Stimulated activated CD4-positive, alpha-beta T cell treated with anti-CD3 and anti-CD28 coated beads, Interleukin-1b, Interleukin-23, amount 100 ng/mL, for 24 hours (primary cell): ENCODE measurements at places on chromosomes 6 and 20.
A peak's percentile ranks its signal among the peaks of the same experiment; 100 is the strongest.

- no peak for DNase-seq
These were observed 19.4 kb downstream of the DSTN start for GRCh38 chr20:17589161-17589834.

- DNase-seq, result no peak
These were observed 6.8 kb upstream of the TULP1 start for GRCh38 chr6:35519313-35520015.

GRCh38 chr6:25315194-25316177 lies 36.3 kb downstream of the CARMIL1 start:
- no peak for DNase-seq

GRCh38 chr20:5401277-5401875 lies 84.6 kb upstream of the PROKR2 start:
- no peak for DNase-seq

DNA sequence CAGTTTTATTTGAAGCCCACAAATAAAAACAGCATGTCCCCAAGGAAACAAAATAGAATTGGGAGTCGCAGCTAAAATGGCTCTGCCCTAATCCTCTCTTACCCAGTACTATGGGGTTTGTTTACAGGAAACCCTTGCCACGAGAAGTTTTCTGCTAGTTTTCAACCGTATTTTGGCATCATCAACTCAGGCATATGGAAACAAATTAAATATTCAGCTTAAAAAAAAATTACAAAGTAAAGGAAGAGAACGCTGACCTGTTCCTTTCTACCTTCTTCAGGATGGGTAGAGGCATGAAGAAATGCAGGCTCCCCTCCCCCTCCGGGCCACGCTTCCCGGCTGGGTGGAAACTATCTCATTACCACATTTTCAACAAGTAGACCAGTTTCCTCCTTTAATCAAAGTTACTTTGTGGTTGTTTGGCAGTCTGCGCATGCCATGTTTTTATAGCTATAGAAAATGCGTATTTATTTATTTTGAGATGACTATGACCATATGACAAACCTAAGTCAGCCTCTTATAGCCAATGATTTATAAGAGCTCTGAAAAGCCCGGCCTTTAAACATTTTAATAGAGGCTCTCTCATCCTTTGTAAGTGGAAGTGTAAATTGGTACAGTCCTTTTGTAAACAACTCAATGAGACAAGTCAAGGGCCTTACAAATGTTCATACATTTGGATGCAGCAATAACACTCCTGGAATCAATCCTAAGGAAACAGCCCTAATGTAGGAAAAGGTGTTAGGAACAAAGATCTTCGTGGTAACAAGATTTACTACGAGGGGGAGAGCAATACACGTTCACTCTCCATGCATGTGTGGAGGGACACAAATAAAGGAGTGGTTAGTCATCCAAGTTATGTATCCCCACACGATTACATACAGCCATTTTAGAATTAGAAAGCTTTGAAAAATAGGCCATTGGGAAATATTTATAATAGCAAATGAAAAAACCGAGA lies 16.1 kb upstream of the ZNF217 start:
- DNase-seq, result peak; percentile 57

DNA sequence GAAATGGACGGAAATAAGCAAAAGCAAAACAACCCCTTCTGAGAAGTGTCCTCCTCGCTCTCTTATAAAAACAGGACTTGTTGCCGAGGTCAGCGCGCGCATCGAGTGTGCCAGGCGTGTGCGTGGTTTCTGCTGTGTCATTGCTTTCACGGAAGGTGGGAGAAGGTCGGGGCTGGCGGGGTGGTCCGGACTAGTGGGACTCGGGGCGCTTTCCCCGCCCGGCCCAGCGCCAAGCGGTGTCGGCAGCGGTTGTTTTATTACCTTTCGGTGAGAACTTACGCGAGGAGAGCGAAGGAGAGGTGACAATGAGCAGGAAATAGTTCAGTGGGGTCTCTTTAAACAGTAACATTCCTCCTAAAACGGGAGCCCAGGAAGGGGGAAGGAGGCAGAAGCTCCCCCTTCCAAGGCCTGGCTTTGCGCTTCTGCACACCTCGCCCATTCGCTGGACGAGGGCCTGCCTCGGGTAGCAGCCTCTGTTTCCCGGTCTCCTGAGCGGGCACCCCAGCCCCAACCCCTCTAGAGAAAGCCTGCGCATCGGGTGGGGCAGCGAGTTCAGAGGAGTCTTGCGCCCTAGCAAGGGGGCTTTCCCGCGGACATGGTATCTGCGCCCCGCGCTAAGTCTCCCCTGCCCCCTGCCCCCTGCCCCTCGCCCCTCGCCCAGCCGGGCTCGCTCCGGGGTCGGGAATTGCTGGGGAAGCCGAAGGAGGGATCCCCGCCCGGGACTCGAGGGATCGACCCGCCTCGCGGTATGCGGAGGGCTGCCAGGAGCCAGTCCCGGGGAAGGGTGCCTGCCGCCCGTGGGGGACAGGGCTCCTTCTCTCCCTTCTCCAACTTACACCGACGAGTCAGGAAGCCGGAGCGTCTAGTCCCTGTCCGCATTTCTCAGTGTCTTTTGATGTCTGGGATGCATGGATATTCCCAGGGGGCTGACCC lies 1.2 kb upstream of the TBXT start:
- DNase-seq, result no peak

- no peak for DNase-seq
These were observed 130.5 kb upstream of the DTNBP1 start for GRCh38 chr6:15793288-15793687.

- DNase-seq, result no peak
These were observed 19.4 kb upstream of the GATA5 start for GRCh38 chr20:62494980-62495748.

GRCh38 chr20:4038676-4039370 lies 23.5 kb upstream of the RNF24 start:
- DNase-seq, result no peak
